ENCODE measurements at places on chromosomes 12 and 14.

GRCh38 chr14:60649875-60650372 is 647 bp upstream of the SIX1 start:
- no peak for DNase-seq

GRCh38 chr12:52892974-52893373 is 11.9 kb downstream of the KRT8 start:
- no peak for DNase-seq

DNA sequence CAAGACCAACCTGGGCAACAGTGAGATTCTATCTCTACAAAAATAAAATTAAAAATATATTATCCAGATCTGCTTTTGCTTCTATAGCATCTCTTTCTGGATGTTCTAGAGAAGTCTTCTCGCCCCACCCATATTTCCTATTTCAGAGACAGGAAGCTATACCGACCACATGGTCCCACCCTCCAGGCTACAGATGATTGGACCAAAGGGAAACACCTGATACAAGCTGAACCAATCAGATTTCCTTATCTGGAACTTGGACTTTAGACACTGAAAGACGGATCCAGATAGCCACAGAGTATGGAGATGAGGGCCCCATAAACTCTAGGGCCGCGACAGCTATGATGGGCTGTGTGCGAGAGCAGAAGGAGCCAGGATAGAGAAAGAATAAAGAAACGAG is 48.7 kb downstream of the CCDC60 start:
- DNase-seq = no peak

- no peak for DNase-seq
Observed at GRCh38 chr14:45641541-45641940, 388.5 kb upstream of the MIS18BP1 start.

DNA sequence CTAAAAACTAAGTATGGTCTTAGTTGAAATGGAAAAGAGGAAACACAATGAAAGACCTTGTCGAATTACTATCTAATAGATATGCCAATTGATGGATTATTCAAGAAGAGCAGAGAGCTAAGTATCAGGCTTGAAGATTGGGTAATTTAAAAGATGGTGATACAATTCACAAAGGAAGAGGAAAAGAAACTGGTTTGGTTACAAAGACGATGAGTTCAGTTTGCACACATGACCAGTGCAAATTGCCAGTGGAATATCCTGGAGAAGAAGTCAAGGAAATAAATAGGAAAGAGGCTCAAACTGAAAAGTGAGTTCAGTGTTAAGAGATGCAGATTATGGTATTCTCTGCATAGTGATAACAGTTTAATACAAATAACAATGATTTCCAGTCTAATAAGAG is 2.5 kb upstream of the RAP1B start:
- no peak for DNase-seq

- no peak for DNase-seq
Observed at GRCh38 chr14:61257469-61258057, 23.6 kb downstream of the TMEM30B start.

- DNase-seq = no peak
Observed at GRCh38 chr12:62113366-62114011, 146.7 kb upstream of the USP15 start.

DNA sequence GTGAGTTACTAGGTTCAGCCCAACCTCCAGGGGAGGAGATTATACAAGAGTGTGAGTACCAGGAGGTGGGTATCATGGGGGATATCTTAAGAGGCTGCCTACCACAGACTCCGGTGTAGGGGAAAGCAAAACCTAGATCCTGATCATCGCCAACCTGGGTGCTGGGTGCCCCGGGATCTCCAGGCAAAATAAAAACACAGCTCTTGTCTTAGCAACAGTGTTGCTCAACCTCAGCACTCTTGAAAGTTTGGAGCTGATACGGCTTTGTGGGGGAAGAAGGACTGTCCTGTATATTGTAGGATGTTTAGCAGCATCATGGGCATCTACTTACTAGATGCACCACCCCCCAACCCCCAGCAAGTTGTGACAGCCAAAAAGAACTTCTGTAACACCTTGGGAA is 74.5 kb downstream of the CCDC60 start:
- no peak for DNase-seq

DNA sequence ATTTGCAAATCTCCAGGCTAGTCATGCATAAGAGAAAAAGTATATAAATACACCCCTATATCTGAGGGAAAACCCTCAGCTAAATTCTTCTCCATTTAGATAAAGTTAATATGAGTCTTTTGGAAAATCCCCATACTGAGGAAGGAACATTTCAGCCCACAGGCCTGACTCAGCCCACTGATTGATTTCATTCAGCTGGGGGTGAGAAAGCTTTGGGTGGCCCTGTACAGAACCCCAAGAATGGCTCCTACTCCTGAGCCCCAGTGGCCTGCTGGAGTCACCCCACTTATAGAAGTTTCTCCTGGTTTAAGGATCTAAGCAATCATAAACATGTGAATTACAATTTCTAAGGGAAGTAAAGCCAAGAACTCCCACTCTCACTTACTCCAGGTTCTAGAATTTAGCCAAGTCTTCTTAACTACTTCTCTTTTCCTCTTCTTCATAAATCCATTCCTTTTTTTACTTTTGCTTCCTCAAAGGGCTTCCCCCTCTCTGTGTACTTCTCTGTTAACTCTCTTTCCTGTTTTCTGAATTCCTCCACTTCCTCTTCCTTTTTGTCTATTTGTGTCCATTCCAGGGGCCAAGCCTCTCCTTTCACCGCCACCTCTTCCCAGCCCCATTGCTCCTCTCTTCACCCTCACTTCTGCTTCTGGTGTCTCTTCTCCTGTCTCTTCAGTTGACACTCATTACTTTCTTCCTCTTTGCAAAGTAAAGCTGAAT is 21.0 kb downstream of the RTN1 start:
- no peak for DNase-seq

DNA sequence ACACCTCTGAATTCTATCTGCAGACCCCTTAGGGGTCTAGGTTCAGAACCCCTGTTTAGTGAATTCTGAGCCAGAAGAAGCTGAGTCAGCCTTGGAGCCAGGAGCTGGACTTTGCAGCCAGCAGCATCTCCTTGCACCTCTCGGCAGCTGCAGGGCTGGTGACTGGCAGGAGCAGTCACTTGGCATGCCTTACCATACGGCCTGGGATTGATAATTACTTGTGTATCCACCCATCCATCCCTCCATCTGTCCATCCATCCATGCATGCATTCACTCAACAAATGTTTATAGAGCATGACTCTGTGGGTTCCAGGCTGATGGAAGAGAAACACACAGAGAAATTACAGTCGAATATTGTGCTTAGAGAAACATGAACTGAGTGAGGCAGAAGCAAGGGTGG is 67.5 kb upstream of the PRIMA1 start:
- DNase-seq = no peak

DNA sequence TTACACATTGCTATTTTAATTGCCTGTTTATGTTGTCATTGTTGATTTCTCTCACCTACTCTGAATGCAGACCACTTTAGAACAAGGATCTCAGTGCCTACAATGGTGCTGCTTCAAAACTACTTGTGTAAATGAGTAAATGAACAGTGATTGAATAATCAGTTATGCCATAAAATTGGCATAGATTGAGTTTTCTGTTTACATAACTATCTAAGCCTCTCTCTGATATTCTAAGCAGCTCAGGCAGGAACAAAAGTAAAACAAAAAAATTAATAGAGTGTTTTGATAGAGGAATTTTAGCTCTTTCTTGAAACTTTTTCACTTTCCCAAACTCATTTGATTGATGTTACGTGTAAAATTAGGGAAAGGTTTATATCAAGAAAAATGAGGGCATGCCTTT is 232.3 kb upstream of the KITLG start:
- no peak for DNase-seq

DNA sequence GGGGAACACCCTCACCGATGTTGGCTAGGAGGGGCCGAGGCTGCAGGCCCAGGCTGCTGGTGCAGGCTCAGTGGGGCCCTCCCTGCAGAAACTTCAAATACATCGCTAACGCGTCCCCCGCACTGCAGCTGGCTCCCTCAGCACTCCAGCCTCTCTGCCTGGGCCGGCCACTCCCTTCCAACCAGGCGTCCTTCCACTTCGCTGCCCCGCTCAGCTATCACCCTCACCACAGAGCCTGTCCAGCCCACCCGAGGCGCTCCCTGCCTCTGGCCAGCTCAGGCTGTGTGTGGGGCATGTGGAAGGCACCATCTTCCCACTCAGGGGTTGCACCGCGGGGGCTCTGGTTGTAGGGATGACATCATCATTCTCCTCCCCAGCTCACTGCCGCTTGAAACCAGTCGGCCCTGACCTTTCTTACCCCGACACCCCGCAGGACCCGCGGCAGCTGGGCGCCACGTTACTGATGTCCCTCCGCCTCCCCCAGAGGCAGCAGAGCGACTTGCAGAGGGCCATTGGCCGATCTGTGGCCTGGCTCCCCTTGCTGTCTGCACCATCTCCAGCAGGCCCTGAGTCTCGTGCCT is 199.9 kb upstream of the RTL1 start:
- DNase-seq = no peak

DNA sequence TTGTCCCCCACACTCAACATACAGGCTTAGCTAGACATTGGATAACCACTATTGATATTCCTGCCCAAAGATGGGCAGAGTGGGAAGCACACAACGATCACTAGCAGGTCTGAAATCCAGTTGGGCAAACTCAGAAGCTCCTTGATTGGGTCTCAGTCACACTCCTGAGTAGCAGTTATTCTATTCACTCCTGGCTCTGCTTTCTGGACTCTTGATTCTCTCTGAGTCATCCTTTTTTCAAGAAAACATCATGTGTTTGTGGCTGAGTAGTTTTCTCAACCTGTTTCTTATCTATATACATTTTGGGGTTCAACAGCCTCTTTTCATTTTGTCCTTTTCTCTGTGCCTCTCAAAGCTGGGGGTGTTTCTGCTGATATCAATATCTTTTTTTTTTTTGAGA is 46.0 kb upstream of the MANSC4 start:
- no peak for DNase-seq
